ENCODE measurements at places on chromosomes 1 and 21.
A peak's percentile ranks its signal among the peaks of the same experiment; 100 is the strongest.

- no peak for DNase-seq
Observed at GRCh38 chr1:115056395-115056798, 26.8 kb downstream of the TSHB start.

DNA sequence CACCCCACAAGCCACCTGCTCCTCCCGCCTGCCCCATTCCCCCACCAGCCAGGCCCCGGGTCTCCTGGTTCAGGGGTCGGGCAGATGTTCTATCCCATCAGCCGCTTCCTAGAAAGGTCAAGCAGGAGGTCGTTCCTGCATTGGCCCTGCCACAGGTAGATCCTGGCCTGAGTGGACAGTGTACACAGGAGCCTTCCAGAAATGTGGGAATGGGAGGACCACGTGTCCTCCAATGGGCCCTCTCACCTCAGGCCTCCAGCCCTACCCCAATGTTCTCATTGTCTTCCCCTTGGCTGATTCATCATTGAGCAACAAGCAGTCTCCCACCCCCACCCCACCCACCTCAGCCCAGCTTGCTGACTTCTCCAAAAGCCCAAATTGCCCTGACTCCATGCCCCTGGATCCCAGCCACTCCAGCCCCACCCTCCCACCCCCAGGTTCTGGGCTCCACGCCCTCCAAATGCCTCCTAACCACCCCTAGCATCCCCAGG, 2.1 kb downstream of the S100A16 start:
- DNase-seq = no peak

DNA sequence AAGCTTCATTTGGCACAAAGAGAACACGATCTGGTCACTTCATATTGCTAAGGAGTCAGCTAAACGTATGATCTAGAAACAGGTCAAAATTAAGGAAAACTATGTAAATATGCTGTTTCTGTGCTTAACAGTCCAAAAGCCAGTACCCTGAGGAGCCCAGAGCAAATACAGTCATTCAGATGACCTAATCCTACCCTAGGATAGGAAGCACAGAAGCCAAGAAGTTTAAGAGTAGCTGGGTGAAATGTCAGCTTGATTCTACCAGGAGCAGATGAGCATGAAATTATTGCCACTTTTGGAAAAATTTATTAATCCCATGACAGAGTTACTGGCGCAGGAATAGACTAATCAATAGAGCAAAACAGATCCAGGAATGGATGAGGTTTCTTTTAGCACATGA, 18.3 kb downstream of the SORT1 start:
- DNase-seq = no peak

DNA sequence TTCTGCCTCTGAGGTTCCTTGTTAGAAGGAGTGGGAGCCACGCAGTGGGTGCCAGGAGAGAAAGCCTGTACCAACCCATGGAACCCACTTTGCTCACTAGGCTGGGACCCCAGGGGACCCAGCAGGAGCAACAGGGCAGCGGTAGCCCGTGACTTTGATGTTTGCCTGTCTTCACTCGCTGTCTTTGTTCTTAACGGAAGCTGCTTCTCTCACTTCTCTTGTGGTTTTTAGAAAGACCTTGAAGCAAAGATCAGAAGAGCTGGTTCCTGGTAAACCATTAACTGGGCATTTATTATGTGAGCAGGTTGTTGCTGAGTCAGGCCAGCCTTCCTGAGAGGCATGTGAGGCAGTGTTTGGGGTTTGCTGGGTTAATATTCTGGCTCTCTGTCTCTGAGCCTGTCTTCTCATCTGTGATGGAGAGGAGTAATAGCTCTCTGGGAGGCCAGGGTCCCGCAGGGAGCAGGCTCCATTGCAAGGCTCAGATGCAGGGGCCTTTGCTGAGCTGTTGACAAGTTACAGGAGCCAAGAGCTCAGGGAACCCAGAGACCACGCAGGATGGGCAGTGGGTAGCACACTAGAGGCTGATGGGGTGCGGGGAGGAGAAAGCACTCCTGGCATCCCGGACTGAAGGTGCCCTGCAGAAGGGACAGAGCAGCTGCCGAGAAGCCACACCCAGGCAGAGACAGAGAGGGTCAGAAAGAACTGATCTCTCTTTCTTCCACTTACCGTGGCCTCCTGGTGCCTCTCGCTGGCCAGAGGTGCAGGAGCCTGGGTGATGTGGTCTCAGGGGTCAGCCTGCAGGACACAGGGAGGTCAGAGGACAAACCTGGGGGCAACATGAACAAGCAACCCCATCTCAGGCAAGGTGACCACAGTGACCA, 367.5 kb upstream of the C1orf174 start:
- DNase-seq = no peak

- DNase-seq = no peak
Observed at GRCh38 chr1:1101503-1101902, 14.4 kb downstream of the C1orf159 start.

DNA sequence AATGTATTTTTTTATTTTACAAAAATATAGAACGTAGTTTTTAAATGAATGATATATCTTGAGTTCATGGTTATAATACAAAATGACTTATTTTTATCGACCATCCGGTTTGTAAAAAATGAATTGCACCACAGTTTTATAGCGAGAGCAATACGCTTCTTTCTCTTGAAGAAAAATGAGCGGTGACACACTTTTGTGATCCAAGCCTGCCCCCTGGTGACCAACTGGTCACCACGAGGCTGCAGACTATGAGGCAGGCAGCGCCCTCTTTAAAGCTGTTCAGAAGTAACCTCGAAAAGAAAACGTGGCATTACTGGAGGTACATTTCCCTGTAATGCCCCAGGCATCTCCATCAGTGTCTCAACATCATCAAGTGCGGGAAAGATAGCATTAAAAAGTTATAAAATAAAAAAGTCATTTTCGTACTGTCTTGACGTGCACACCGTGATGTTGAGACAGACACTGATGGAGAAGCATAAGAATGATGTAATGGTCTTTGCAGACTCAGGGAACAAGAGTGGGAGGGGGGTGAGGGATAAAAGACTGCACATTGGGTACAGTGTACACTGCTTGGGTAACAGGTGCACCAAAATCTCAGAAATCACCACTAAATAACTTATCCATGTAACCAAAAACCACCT, 734.2 kb upstream of the ADAMTS5 start:
- DNase-seq = peak; percentile 18

GRCh38 chr1:25011943-25012638, 82.0 kb upstream of the RUNX3 start:
- DNase-seq = no peak

DNA sequence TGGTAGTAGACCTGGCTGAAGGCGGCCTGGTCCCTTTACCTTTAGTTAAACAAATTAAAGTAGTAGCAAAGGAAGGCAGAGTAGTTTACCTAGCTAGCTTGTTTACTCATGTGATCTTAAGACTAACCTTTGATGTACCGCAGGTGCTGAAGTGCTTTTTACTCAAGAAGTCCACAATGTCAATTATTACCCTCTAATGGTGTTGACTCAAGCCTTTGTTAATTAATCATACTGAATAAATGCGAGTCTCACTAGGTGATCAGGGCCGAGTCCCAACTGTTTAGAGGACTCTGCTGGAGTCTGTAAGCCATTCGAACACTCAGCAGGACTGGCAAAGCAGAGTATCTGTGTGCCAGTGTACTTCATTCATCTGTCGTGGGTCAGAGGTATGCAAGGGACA, 381.1 kb upstream of the NCAM2 start:
- no peak for DNase-seq

GRCh38 chr1:19164274-19165015, 45.6 kb downstream of the UBR4 start:
- no peak for DNase-seq

All from ascending aorta (tissue), 2 donors.